H7 (cell line): ENCODE measurements at places on chromosomes 2 and 18. TPM values are rescaled to one million over a fixed set of nuclear protein-coding genes. Genes with fewer than 3 reads are reported as not detected.

DNA sequence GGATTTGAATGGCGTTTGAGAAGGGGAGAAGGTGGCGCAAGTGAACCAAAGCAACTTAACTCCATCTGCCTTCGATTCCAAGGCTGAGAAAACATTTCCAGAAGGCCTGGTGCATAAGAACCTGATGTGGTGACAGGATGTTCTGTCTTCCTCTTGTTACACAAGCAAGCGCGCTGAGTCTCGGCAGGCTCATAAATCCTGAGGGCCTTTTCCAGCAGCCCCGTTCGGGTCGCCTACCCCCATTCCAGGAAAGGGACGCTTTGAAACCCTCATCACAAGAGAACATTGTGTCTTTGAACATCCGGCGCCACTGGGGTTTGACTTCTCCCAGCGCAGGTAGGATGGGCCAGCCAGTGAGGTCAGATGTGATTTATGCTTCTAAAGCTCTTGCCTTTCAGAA is 403.5 kb downstream of the SETBP1 start:
- DNase-seq: no peak

DNA sequence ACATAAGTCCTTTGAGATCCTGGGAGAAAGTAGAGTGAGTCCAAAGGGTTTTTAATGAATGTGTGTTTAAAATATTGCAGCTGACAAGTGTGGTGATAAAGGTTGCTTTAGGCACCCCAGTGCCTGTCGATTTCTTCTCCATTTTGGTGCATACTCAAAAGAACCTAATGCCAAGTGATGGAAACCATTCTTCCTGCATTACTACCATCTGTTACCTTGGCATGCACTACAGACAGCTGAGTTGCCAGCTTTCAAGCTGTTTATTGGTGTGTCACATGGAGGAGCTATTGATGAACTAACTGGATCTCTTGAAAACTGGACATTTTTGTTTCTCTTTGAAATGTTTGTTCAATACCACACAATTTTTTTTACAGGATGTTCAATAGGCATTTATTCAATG is 350.0 kb downstream of the AKAIN1 start:
- no peak for DNase-seq

DNA sequence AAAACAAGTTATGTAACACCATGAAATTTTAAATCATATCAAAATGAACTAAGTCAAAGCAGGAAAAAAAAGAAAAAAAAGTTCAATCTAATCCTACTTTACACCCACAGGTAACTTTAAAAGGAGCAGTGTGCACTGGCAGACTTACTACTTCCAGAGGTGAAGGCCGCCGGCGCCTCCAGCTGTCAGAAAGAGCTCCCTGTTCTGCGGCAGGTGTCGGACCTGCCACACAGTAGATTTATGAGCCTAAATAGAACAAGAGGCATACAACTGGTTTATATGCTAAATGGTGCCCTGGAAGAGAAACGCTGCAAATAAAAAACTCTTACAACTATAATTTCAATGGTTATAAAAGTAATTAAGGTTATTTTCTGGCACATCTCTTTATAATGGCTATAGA is 23.1 kb upstream of the PNO1 start:
- DNase-seq: no peak

DNA sequence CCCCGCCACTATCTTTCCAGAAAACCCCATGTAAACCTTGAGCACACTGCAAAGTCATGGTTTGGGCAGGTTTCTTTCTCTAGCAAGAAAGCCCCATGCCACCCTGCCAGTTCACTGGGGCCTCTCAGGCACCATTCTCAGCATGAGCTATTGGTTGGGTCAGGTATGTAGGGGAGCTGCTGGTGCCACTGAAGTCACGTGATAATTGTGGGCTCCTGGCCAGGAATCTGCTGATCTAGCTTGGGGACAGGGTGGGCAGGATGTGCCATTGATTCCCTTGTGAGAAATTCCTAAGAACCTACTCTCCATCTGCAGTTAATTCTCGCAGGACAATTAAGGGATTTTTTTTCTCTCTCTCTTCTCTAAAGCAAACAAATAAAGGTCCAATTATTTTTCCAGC is 26.5 kb upstream of the HNMT start:
- DNase-seq: no peak

The CFC1 gene
- 0.30 and 0.52 TPM in 2 replicates for total RNA-seq

DNA sequence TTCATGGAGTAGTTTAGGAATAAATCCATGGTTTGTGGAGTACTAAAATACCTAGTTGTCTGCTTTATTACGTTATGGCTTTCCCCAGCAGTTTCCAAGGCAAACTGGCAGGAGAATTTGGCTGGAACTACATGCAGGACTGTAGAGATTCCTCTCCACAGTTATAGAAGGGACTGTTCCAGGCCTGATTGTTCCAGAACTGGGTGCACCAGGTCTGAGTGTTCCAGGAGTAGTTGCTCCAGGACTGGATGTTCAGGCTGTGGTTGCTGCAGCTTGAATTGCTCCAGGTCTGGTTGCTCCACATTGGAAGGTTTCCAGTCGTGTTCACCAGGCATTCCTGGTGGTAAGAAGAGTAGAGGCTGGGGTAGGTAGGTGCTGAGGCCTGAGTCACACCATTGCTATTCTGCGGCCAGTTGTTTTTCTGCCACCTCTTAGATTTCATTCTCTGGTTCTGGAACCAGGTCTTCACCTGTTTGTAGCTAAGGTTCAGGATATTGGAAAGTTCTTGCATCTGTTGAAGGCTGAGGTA is 28.1 kb downstream of the SGPP2 start:
- no peak for DNase-seq

The GAREM2 gene
- 7.2 and 9.5 TPM in 2 replicates for total RNA-seq

The SERPINB13 gene
- not detected in 2 replicates for total RNA-seq

- peak; percentile 12 for DNase-seq
Observed at GRCh38 chr2:172791953-172792352, 56.3 kb downstream of the RAPGEF4 start.

GRCh38 chr2:46142546-46143428 is 154.4 kb upstream of the EPAS1 start:
- DNase-seq: no peak

The LYPD6 gene
- 2.9 and 3.0 TPM in 2 replicates for total RNA-seq

GRCh38 chr2:46520130-46520711 is 40.9 kb downstream of the TMEM247 start:
- no peak for DNase-seq

The GPR45 gene
- total RNA-seq: 0.15 TPM in 1 of 2 replicates, not detected in the other

The KCNG2 gene
- total RNA-seq: 0.14 and 0.18 TPM in 2 replicates

The LRRC30 gene
- total RNA-seq: not detected in 2 replicates

The CNDP1 gene
- not detected in 2 replicates for total RNA-seq

The PNO1 gene
- total RNA-seq: 24.5 and 27.6 TPM in 2 replicates

The LYPD6B gene
- total RNA-seq: 0.22 and 1.9 TPM in 2 replicates

The SLC19A3 gene
- 1.1 and 1.7 TPM in 2 replicates for total RNA-seq

DNA sequence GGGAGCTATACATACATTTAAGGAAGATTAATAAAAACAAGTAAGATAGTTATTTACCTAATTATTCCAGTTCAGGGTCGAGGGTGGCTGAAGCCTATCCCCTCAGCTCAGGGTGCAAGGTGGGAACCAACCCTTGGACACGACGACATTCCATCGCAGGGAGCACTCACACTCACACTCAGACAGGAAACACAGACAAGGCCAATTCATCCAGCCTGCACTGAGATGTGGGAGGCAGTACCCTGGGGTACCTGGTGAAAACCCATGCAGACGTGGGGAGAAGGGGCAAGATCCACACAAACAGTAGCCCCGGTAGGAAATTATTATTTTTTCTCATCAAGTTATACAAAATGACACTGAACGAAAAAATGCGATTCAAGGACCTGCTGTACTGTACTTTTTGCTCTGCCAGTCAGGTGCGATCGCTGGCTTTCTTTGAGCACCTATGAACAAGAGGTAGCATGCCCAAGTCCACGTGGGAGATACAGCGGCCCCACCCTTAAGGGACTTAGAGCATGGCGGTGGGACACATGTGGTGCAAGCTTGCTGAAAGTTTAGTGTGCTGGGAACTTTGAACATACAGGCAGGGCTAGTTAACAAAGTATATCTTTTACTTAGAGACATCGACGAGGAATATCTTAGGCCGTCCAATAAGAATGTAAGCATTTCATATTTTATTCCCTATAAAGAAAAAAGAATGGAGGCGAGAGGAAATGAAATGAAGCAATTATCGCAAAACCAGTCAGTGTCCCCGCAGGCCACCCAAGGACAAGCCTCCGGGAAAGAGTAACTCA is 624 bp downstream of the METTL8 start:
- DNase-seq: peak; percentile 29

The EMX1 gene
- total RNA-seq: 0.28 and 1.6 TPM in 2 replicates

GRCh38 chr18:51211552-51211951 is 14.1 kb upstream of the MEX3C start:
- no peak for DNase-seq

GRCh38 chr2:98576666-98577312 is 31.5 kb downstream of the COA5 start:
- DNase-seq: no peak

- peak; percentile 33 for DNase-seq
Observed at GRCh38 chr2:10145519-10146357, 23.2 kb downstream of the RRM2 start.

GRCh38 chr18:69755856-69756496 is 191.7 kb downstream of the CD226 start:
- DNase-seq: no peak

DNA sequence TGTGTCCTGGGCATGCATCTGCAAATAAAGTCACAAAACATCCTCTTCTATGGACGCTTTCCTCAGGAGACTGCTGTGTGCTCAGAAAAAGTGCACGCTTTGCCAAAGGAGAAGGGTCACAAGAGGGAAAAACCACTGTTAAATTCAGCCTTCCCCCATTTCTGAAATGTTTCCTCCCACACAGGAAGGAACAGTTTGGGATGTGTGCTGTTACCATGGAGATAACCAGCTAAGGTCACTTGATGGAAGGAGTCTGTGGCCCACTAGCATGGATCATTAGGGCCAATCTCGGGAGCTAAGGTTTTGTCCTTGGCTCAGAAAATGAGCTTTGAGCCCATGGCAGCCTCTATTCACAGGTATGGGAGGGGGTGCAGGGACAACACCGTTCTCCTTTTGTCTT is 5.6 kb downstream of the KCNE4 start:
- DNase-seq: no peak

DNA sequence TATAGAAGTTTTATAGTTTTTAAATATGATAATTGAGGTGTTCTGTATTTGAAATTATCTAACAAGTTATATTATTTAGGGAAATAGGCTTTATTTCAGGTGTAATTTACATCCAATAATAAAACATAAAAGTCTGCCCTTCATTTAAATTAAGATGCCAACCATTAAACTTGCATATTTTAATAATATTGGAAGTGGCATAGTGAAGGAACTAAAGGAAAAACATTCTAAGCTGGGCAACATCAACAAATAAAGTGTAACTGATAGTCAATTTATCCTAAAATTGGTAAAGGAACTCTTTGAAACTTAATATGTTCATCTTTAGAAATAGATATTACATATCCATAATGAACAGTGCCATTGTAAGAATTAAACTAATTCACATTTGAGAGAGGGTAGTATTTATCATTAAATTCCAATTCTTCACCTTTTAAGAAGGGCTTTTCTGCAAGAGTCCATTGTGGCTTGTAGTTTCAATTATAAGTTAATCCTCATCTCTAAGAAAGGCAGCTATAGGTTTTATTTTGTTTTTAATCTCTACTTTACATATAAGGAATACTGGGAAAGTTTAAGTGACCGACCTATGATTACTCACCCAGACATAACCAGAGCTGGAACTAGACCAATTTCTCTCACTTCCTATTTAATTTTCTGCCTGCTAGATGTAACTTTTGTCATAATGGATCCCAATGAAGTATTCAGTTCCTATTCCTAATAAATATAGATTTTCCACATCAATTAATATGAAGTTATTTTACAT is 401.6 kb downstream of the XIRP2 start:
- no peak for DNase-seq
